ENCODE measurements at places on chromosomes 5 and 9.
A peak's percentile ranks its signal among the peaks of the same experiment; 100 is the strongest.

- no peak for DNase-seq
Measured at GRCh38 chr5:37926732-37927131, 86.9 kb upstream of the GDNF start.

GRCh38 chr9:134655586-134656333 lies 14.2 kb downstream of the COL5A1 start:
- DNase-seq = no peak

DNA sequence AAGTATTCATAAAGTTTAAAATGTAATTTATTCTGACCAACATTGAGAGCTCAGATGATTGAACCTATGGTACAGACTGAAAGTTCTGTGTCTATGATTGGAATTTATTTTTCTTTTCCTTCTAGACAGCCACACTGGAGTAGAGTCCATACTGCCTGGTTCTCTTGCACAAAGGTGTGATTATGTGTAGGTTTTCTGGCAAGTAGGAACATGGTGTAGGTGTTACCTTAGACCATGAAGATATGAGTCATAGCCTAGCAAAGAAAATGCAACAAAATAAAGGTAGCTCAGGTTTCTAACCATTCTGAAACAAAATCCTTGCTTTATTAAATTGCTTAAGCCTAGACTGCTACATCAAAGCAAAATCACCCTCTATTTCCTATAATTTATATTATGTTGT lies 143.4 kb downstream of the CDH12 start:
- DNase-seq = no peak

GRCh38 chr5:160773646-160774410 lies 78.2 kb downstream of the ATP10B start:
- DNase-seq = no peak

GRCh38 chr5:80346055-80346454 lies 26.3 kb downstream of the SPZ1 start:
- DNase-seq = peak; percentile 37

GRCh38 chr5:178230879-178231538 lies 1.6 kb downstream of the PHYKPL start:
- DNase-seq = no peak

- no peak for DNase-seq
Measured at GRCh38 chr5:35212122-35212982, 17.9 kb downstream of the PRLR start.

GRCh38 chr9:79709743-79710674 lies 138.2 kb downstream of the TLE4 start:
- DNase-seq = no peak

- no peak for DNase-seq
Measured at GRCh38 chr5:6856653-6857052, 143.4 kb downstream of the TENT4A start.

DNA sequence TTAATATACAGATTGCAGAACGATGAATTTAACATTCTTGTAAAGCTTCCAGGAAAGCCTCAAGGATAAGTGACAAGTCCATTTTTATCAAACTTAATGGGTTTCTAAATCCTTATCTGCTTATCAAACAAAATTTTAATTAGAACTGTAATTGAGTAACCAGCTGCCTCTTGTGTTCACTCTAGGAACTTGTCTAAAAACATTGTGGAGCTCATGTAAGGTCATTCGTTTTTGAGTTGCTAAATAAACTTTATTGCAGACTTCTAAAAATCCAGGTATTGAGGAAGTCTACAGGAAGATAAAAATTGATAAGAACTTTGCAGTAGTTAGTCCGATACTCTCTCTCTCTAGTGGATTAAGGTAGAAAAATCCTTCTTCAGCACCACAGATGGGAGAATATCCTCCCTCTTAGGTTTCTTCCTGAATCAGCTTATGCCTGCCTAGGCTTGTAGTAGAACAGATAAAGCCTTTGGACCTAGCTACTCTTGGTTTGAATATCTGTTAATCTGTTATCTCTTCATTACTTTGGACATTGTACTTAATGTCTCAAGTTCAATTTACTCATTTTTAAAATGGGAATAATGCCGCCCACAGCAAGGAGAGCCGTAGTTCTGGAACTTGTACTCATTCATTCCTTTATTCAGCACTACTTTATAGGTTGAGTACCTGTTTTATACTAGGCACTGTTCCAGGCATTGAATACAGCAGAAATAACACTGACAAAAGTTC lies 60.0 kb upstream of the DHFR start:
- no peak for DNase-seq

- peak; percentile 56 for DNase-seq
Measured at GRCh38 chr9:15306068-15306756, 804 bp downstream of the TTC39B start.

DNA sequence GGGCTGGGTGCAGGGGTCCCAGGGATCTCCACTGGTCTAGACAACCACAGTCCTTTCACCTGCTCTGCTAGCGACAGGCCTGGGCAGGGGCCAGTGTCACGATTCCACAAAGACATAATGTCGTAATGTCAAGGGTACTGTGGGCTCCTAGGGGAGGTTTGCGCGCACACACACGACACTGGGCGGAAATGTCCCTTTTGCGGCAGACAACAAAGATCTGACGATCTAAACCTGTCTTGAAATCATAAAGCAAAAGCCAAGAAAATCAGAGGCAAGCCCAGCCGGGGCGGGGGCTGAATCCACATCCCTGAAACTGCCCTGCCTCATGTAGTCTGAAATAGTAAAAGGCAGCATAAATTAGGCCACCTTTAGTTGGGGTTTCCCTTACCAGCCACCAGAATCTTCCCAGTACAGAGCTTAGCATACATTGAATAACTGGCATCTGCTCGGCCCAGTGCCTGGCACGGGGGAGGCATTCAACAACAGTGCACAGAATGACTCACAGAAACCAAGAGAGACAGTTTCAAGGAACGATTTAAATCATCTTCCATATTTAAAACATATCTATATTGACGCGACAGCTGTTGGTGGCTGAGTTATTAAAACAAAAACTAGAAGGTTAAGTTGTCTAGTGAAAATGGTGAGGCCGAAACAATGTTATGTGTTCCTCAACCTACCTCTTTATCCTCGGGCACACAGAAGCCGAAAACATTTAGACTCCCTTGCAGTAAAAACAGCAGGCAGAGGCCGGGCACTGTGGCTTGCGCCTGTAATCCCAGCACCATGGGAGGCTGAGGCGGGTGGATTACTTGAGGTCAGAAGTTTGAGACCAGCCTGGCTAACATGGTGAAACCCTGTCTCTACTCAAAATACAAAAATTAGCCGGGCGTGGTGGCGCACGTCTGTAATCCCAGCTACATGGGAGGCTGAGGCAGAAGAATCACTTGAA lies 151.0 kb downstream of the MYO10 start:
- DNase-seq = no peak

- peak; percentile 69 for DNase-seq
Measured at GRCh38 chr9:129584136-129584535, 36.8 kb downstream of the C9orf50 start.

DNA sequence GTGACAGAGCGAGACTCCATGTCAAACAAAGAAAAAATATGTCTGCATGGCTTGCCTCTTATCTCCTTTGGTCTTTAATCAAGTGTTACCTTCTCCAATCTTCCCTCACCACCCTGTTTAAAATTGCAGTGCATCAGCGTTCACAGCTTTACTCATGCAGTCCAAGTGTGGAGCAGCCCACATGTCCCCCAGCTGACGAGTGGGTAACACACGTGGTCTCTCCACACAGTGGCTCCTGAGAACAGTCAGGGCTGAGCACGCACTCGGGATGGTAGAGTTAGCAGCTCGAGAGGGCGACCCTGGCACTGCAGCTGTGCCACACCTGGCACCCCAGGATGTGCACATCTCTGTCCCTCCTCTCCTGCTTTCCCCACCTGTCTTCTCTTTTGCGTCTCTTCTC lies 25.9 kb upstream of the CFAP157 start:
- DNase-seq = no peak

GRCh38 chr9:135969064-135969683 lies 8.0 kb upstream of the UBAC1 start:
- DNase-seq = no peak

DNA sequence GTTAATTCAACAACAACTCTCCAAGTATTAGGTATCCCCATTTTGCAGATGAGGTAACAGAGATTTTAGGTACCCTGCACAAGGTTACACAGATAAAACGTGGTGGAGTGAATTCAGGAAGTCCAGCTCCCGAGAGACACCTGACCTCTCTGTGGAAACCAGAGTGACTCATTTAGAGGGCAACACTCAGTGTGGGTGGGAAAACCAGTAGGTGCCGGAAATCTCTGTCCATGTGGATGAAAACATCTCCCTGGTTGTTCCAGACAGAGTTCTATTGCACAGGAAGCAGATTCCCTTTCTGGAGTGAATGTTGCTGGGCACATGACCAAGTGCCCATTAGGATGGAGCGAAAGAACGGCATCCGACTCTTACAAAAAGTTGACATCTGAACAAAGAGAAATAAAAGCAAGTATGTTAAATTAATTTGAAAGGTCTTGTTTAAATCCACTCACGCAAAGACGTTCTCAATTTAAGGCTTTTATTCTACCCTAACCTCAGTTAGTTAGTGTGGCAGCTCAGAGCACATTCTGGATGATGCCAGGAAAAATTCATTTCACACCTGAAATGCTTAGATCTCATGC lies 391.9 kb upstream of the WWC1 start:
- no peak for DNase-seq

DNA sequence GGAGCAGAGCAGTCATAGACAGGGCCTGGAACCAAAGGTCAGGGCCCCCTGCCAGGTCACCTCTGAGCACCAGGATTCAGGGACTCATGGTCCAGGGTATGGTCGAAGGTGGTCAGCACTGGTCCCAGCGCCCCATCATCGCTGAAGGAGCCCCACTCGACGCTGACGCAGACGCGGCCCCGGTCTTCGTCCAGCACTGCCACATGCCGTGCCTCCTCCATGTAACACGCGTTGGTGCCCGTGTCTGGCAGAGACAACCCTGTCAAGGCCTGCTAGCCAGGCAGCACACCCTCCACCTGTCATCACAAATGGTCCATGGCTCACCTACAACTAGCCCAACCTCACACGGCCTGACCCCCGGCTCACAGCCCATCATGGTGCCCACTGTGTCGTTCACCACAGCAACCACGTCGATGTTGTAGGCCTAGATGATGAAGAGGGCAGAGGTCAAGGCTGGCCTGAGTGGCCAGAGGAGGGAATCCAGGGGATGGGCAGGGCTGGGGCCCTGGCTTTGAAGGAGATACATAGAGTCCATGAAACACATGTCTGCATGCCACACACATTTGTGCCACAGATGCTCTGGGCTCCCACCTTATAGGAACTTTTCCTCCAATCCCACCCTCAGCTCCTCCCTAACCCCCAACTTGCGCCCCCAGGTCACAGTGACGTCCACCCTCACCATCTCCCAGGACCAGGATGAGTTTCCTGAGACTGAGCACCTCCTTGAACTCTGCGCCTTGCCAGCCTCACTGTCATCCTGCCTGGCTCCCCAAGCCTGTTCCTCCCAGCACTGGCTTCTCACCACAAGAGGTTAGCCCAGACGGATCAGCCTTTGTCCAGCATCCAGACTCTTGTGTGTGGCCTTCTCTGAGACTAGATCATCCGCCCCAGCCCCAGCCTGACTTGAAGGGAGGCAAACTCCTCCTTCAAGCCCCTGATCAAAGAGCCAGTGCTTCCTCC lies 9.5 kb downstream of the HK3 start:
- DNase-seq = no peak

- peak; percentile 67 for DNase-seq
Measured at GRCh38 chr5:58886315-58887207, 303.7 kb downstream of the RAB3C start.

GRCh38 chr5:55692509-55692908 lies 19.6 kb downstream of the SLC38A9 start:
- no peak for DNase-seq

Measured in WTC11 (cell line).